ENCODE measurements at places on chromosomes 4 and X.

DNA sequence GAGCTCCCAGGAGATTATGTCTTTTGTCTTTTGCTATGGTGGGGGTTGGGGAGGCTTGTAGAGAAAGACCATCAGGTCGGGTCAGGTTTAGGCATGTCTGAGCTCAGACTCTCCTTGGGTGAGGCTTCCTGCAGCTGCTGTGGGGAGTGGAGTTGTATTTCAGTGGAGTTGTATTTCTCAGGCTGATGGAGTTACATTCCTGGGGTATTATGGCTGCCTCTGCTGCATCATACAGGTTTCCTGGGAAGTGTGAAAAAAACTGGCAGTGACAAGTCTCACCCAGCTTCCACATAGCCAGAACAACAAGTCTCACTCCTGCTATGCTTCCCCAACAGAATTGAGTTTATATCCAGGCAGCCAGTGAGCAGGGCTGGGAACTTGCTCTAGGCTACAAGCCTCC lies 119.3 kb downstream of the VSIG4 start:
- DNase-seq: no peak

DNA sequence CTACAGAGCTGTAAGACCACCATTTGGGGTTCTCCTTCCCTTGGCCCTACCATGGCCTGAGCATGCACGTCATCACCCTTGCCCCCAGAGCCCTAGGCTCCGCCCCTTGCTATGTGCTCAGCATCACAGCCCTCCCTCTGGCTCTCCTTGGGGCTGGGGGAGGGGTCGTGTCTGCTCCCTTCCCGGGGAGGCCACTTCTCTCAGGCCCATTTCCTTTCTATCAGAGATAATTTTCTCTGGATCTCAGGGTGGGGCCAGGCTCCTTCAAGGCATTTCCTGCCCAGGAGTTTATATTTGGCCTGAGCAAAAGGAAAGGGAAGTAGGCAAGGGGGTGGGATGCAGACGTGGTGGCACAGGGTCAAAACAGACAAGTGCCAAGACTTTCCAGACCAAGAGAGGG lies 55.9 kb downstream of the STARD8 start:
- DNase-seq: no peak

- no peak for DNase-seq
Measured at GRCh38 chr4:157564771-157565170, 344.2 kb downstream of the GRIA2 start.

- no peak for DNase-seq
Measured at GRCh38 chr4:66929748-66930147, 615.6 kb downstream of the CENPC start.
